ENCODE measurements at places on chromosomes 7 and 10.

DNA sequence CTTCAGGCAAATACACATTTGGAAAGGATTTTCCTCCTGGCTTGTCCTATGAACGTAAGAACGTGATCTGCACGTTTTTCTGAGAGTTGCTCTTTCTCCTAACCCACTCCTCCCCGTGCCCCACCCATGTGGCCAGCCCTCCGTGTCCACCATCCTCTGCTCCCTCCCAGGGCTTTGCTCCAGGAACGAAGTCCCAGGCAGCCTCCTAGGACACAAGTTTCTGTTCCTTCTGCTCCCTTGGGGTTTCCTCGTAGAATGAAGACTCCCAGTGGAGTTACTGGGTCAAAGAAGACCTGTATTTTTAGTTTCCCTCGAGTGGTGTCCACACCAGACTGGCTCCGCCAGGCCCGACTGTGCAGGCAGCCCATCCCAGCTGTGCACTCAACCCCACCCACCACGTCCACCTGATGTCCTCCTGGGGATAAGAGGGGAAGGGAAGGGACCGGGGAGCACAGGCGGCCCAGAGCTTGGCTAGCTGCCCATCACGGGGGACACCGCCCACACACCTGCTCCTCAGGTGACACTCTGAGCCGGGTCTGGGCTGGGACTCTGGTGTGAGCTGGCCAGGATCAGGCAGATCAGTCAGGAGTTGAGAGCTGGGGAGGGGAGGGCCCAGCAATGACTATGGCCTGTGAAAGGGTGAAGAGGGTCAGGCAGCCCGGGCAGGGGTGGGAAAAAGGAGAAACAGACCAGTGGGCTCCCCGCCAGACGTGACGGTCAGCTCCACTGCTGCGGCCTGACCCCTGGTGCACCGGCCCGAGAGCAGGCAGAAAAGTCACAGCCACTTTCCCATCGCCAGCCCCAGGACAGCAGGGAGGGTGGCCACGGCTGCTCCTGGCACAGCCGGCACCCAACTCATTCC, 54.3 kb upstream of the PPP2R2D start:
- no peak for DNase-seq

- DNase-seq = no peak
Observed at GRCh38 chr10:108452533-108452932, 1288.0 kb upstream of the SORCS1 start.

DNA sequence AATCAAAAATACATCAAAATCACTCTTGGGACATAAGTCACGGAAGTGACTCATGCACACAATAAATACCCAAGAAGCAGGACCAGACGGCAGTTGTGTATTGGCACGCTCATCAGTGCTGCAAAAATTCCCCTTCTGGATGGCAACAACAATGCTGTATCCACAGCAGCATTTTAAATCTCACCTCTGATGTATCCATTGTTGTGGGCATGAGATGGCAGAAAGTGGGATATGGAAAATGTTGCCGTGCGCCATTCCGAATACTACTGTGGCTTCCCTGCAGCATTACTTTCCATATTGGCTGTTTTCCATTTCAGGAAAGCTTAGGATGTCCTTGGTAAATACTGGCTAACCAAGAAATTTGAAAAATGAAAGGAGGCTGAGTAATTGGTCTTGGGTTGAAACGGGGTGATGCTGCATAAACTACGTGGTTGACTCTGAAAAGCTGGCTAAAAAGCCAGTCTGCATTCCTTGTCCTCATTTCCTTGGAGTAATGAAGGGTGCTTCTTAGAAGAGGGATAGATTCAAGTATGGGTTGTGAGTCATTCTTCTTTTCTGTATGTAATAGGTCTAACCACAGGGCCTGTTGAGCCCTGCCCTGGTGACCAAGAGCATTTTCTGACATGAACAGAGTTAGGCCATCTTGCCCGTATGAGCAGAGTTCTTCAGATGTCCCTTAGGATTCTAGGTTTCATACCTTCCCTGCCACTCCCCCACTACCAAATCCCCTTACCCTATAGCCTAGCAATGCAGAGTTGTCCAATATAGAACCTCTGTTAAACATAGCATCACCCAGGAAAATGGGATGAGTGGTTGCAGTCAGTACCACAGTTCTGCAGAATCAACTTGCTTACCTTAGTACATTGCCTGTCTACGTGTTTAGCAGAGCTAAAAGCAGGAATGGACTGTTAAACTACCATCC, 36.3 kb upstream of the TOMM7 start:
- DNase-seq = no peak

DNA sequence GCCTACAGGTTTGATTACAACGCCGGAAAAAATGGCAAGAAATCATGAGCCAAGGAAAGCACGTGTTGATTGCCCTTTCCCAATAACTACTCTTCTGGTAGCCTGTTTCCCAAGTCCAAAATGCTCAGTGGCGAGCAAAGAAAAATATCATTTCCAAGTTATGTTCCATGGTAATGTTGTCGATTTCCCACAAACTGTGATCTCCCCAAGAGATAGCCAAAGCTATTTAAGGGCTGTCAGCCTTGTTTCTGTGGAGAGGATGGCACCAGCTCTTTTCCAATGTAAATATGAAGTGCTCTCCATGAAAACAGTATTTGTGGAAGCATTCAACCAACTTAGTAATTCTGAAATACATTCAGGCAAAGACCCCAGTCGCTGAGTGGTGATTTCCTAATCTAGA, 232.5 kb upstream of the AOAH start:
- DNase-seq = no peak

DNA sequence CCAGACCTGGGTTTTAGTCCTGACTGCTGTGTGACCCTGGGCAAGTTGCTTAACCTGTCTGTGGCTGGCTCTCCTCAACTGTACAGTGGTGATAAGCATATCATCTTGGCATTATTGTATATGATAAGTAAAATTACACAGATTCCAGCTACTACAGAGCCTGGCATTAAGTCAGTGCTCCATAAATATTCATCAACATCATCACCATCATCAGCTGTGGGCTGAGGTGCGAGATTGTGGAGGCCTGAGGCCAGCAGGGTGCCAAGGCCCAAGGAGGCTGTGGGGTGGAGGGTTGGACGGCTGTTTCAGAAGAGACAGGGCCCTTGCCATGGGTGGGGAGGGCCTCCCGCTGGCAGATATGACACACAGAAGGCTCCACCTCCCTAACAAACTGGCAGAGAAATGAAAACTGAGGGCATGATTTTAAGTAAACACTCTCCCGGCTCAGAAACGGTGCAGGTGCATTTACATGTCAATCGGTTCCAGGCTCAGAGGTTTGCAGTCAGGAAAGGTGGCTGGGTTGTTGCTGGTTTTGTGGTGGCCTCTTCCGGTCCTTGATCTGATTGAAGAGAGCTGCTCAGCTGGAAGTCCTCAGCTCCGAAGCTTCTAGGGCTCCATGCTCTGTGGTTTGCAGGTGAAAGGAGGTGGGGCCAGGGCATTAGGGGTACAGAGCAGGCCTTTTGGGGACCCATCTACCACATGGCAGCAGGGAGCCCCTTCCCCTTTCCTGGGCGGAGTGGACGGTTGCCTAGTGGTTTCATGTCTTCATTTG, 10.2 kb downstream of the CRYGN start:
- no peak for DNase-seq

GRCh38 chr7:36565792-36566356, 158.4 kb downstream of the AOAH start:
- no peak for DNase-seq

DNA sequence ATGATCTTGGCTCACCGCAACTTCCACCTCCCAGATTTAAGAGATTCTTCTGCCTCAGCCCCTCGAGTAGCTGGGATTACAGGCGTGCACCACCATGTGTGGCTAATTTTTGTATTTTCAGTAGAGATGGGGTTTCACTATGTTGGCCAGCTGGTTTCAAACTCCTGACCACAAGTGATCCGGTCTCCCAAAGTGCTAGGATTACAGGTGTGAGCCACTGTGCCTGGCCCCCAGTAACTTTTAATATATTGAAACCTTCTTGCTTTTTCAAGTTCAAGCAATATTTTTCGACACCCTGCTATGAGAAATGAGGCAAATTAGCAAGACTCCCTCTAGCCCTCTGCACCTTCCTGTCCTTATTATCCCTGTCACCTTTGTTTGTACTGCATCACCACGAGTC, 144.0 kb downstream of the EVX1 start:
- DNase-seq = no peak

DNA sequence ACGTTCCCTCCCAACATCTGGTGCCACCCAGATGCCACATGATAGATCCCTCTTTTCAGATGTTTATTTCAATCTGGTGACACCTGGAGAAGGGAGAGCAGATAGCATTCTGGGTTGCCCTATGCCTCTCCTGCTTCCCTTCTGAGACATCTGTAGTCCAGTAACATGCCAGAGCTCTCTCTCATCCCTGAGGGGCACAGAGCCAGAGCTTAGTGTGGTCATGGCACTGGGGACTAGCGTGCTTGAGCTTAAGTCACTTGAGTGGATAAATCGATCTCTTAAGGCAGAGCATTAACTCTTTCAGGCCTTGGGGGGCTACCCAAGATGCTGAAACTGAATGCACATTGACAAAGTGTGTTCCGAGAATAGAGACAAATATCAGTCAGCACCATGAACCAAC, 47.9 kb downstream of the WNT2 start:
- no peak for DNase-seq

DNA sequence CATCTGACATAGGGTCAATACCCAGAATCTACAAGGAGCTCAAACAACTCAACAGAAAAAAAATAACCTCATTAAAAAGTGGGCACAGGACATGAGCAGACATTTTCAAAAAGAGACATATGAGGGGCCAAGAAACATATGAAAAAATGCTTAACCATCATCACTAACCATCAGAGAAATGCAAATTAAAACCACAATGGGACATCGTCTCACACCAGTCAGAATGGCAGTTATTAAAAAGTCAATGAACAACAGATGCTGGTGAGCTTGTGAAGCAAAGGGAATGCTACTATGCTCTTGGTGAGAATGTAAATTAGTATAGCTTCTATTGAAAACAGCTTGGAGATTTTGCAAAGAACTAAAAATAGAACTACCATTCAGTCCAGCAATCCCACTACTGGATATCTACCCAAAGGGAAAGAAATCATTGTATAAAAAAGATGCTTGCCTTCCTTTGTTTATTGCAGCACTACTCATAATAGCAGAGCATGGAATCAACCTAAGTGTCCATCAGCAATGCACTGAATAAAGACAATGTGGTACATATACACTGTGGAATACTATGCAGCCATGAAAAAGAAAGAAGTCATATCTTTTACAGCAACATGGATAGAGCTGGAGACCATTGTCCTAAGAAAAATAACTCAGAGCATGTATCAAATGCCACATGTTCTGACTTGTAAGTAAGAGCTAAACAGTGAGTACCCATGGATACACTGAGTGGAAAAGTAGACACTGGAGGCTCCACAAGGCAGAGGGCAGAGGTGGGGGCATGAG, 139.8 kb downstream of the ADARB2 start:
- DNase-seq = no peak

DNA sequence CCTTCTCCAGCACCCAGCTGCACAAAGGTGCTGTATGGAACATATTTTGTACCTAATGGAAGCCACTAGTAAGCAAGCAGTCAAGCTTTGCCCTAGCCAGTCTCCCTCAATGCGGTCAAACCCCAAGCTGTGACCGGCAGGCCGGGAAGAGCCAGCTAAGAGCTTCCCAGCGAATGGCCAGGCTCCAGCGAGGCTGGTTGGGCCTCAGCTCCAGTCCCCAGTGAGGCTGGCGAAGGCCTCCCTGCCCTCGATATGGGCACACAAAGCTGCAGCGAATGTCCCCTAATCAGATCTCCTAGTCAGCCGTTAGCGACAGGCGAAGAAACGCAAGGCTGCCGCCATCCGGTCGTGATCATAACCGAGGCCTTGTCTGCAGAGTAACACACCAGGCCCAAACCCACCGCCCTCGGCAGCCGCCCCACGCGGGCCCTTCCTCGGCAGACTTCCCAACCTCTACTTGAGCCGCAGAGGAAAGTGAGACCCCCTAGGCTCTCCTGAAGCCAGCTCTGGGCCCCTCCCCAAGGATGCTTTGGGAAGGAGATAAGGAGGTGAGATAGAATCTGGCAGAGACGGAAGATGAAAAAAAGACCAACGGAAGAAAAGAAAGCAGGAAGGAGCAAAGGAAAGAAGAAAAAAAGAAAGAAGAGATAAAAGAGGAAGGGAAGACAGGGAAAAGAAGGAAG, 3.1 kb upstream of the HOXA9 start:
- no peak for DNase-seq

DNA sequence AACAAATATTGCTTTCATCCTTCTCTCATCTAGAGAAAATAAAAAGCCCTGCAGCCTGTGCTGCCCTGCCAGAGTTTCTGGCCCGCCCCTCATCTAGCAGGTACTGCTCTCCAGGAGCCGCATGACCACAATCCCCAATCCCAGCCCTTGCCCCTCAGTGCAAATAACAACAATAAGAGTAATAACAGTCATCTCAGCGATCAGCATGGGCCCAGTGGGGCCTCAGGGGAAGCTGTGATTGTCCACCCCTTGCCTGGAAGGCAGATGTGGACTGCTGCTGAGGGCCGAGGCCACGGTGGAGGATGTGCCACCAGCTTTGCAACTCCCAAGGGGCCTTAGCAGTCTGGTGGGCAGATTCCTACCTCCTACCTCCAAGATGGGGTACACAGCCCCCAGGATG, 106.1 kb downstream of the CDH23 start:
- DNase-seq = no peak

- DNase-seq = no peak
Observed at GRCh38 chr7:40881405-40881926, 746.7 kb downstream of the SUGCT start.

- DNase-seq = no peak
Observed at GRCh38 chr7:106568680-106569499, 92.1 kb downstream of the CCDC71L start.

DNA sequence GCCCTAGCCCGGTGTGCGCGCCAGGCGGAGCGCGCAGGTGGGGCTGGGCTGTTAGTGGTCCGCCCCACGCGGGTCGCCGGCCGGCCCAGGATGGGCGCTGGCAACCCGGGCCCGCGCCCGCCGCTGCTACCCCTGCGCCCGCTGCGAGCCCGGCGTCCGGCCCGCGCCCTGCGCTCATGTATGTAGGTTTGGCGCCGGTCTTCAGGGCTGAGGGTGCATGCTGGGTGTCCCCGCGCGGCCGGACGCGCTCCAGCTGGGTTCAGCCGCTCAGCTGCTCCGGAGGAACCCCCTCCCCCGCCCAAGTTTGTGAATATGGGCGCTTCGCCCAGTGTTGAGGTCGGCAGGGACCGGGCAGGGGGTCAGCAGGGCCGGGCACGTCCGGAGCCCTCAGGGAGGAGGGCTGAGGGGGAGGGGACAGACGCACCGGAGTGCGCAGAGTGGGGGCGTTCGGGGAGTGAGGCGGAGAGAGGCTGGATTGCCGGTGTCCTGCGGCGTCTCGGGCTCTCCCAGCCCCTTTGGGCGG, 559 bp downstream of the VWC2 start:
- no peak for DNase-seq

GRCh38 chr10:75703191-75703854, 271.9 kb downstream of the LRMDA start:
- DNase-seq = no peak

- no peak for DNase-seq
Observed at GRCh38 chr7:151148319-151149259, 18.9 kb downstream of the GBX1 start.

GRCh38 chr10:62153191-62153590, 115.5 kb downstream of the RTKN2 start:
- DNase-seq = no peak

GRCh38 chr7:6382817-6383216, 64.9 kb downstream of the DAGLB start:
- no peak for DNase-seq

- no peak for DNase-seq
Observed at GRCh38 chr10:61042533-61042932, 98.5 kb upstream of the RHOBTB1 start.

- DNase-seq = no peak
Observed at GRCh38 chr10:121639416-121639815, 41.2 kb upstream of the FGFR2 start.

All from T-helper 2 cell (primary cell).